Amniotic epithelial cell (primary cell): ENCODE measurements at places on chromosomes 1 and 21.

GRCh38 chr1:105894006-105894405, 1162.5 kb upstream of the PRMT6 start:
- no peak for DNase-seq

DNA sequence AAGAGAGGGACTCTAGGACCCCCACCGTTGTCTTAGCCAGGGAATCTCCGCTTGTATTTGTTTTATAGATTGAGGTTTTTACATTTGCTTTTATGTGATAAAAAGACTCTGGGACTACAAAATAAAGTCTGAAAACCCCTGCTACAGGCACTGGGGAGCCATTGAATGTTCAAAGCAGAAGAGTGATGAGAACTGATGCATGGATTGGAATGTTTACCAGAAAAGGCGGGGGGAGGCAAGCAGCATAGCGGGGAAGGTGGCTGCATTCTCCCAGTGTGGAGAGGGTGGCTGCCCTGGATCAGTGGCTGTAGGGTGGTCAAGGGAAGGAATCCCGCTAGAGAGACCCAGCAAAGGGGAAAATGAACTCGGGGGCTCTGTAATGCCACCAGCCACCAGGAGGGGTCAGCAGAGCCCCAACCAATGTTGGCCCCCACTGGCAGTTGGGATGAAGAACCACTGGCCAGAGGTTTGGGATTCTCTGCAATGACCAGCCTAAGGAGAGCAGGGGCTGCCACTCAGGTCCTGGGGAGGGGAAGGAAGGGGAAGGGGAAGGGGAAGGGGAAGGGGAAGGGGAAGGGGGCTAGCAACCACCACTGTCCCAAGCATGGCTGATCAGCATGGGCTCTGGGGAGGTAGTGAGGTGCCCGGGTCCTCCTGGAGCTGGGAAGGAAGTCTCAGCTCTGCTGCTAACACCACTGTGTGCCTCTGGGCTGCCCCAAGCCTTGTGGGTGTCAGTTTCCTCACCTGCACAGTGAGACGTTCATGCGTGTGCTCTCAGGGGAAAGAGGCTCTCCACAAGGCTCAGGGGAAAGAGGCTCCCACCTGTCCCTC, 19.2 kb upstream of the PEF1 start:
- peak; percentile 19 for DNase-seq

DNA sequence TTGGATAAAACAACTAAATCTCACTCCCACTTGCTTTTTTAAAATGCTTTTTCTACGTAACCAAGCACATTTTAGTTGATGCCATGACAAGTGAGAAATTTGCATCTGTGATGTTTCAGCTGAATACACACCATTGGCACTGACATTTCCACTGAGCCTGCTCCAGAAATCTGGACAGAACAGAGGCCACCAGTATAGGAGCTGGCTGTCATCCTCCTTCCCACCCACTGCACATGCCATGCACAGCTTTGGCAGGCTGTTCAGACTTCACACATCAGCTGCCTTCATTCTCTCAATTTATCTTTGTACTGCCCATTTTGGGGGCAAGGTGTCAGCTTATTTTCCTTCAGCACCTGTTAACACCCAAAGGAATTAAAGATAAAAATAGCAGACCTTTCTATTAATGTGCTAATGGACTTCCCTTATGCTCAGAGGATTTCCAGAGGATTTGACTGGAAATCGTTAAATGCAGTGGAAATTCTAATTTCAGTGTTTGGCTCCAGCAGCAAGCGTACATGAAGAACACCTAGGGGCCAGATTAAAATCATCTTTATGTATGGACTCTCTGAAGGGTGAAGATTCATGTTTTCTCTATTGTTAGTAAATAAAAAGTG, 12.9 kb upstream of the PODN start:
- DNase-seq: no peak

DNA sequence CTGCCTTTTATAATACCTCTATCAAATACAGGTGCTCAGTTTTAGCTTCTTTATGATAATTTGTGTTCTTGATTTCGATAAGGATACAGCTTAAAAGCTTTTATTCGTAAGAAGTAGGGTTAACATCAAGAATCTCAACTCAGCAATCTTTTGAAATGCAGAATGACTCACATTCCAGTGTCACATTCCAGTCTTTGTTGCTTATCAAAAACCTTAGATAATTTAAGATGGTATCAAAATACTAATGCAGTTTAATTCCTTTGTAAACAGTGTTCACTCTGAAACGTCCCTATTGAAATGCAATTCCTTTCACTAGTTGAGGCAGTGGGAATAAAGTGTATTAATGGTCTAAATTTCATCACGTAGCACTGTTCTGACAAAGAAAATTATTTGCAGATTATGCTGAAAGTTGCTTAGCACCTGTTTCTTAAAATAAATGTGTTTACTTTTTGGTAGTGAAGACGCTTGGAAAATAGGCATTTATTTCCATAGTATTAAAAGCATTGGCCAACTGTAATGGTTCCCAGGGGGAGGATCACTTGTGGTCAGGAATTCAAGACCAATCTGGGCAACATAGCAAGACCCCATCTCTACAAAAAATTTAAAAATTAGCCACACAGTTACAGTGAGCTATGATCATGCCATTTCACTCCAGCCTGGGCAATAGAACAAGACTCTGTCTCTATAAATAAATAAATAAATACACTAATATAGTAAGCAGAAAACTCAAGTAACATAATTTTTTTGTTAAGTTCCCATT, 10.1 kb upstream of the CNN3 start:
- DNase-seq: peak; percentile 84

GRCh38 chr1:66402194-66402593, 131.8 kb upstream of the SGIP1 start:
- DNase-seq: no peak

GRCh38 chr1:44068442-44068921, 37.2 kb upstream of the SLC6A9 start:
- DNase-seq: peak; percentile 66

DNA sequence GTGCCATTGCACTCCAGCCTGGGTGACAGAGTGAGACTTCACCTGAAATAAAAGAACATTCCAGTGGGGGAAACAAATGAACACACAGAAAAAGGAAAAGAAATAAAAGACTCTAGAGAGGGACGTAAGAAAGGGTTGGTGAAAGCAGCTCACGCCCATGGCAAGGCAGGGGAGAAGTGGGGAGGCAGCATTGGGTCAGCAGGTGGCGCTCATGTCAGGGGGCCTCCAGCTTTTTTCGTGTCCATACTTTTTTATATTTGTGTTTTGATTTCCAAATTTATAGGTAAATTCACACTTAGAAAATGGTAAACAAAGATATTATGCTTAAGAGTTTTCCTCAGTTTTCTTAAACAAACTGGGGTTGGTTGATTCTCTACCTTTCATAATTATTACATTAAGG, 45.5 kb downstream of the VPS13D start:
- DNase-seq: peak; percentile 25

- DNase-seq: peak; percentile 6
Observed at GRCh38 chr1:88079036-88079435, 605.0 kb upstream of the PKN2 start.

DNA sequence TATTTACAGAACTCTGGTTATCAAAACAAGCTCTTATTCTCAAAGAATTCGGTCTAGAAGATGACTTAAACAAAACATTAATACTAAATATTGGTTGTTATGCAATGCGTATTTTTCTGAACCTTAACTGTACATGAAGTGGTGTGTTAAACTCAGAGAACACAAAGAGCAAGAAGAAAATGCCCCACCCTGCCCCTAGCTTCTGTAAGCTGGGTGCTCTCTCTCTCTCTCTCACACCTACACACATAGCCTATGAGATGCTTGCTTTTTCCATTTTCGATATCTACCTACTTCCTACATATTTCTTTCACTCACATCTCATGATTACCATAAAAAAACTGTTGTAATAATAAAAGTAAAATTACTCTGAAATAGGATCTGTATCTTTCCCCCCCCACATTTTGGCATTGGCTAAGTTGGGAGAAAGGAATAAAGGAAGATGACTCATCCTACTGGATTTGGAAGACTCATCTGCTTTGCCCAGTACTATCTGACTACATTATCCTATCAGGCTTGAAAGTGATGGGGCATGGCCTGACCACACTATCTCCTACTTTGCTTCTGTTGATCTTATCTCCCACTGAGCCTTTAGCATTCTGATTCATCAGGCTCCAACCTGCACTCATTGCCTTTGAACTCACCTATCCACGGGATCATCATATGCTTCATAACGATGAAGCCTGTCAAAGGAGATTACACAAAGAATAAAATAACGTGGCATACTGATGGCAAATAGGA, 2.9 kb downstream of the CRYZ start:
- peak; percentile 77 for DNase-seq

GRCh38 chr1:183942933-183943693, 94.4 kb downstream of the COLGALT2 start:
- DNase-seq: peak; percentile 99

GRCh38 chr1:115952547-115952946, 23.8 kb upstream of the SLC22A15 start:
- no peak for DNase-seq

- DNase-seq: no peak
Observed at GRCh38 chr1:65995336-65995735, 202.6 kb downstream of the PDE4B start.

GRCh38 chr1:116346943-116347673, 25.9 kb upstream of the ATP1A1 start:
- DNase-seq: no peak

DNA sequence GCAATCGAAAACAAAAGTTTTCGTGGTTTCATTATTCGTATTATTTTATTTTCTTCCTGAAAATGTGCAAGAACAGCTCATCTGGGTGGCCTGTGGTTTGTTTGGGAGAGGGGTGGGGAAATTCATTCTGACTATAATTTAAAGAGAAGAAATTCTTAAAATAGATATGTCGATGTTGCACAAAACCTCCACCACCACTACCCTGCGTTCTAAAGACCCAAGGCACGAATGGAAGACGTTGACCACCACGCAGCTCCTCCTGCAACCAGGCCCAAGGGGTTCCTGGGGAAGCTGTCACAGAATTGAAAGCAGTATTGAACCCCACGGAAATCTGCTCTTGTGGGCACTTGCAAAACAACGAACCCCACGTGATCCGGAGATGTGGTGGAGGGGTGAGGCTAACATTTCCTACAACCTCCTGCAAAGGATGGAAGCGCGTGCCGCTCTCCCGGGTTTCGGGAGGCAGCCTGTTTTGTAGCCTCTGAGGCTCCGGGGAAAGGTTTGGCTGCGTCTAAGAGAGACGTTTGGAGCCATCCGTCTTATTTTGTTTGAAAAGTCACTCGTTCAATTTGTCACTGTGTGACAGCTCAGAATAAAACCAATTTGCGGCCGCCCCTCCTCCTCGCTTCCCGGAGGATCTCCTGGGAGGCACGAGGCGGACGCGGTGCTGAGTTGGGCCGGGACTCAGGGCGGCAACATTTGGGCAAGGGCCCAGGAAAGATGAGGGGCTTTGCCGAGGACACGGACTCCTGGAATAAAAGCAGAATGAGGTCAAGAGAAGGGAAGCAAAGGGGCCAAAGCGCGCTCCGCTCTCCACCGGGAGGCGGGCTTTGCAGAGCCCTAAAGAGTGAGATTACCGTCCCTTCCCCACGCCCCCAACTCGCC, 810 bp upstream of the HLX start:
- DNase-seq: peak; percentile 48

GRCh38 chr1:103108376-103109150, at the start of gene COL11A1:
COL11A1 (minus strand) TSS chr1:103108522; CDS start chr1:103108178, 344 bp downstream.
- DNase-seq: peak; percentile 21

DNA sequence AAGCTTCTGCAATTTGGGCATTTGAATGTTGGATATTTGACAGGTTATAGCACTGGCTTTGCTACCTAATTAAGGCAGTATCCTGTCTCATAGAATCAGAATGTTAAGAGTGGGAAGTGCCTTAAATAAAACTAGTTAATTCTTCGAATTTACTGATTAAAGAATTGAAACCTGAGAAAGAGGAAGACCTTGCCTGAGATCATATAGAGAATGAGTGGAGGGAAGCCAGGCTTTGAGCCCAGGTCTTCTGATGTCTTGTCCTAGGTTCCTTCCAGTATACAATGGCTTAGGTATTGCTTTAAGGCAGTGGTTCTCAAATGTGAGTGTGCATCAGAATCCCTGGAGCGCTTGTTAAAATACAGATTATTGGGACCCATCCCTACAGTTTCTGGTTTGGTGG, 20.9 kb upstream of the SH3BGRL3 start:
- no peak for DNase-seq

DNA sequence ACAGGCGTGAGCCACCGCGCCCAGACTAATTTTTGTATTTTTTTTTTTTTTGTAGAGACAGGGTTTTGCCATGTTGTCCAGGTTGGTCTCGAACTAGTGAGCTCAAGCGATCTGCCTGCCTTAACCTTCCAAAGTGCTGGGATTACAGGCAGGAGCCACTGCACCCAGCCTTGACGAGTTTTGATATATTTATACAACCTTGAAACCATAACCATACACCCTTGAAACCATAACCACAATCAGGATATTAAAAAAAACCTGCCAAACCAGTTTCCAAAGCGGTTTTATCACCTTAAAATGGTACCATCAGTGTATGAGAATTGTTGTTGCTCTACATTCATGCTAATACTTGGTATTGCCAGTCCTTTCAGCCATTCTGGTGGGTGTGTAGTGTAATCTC, 3.7 kb upstream of the PHACTR4 start:
- DNase-seq: no peak

GRCh38 chr1:151326619-151327222, 495 bp downstream of the PI4KB start:
- DNase-seq: no peak

DNA sequence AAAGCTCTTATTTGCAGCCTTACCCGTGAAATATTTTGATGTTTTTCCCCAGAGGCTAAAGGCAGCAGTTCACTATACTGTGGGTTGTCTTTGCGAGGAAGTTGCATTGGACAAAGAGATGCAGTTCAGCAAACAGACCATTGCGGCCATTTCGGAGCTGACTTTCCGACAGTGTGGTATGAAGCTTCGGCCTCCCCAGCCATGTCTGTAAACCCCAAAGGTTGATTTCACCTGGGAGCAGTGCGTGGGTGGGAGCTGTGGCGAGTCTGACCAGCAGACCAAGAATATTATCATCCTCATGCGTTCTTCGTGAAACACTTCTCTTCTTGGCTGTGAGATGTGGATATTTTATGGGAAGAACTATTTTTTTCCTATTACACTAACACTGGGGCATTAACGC, 3.6 kb downstream of the CENPS start:
- DNase-seq: no peak

- peak; percentile 79 for DNase-seq
Observed at GRCh38 chr1:219938706-219939105, 10.3 kb upstream of the SLC30A10 start.

DNA sequence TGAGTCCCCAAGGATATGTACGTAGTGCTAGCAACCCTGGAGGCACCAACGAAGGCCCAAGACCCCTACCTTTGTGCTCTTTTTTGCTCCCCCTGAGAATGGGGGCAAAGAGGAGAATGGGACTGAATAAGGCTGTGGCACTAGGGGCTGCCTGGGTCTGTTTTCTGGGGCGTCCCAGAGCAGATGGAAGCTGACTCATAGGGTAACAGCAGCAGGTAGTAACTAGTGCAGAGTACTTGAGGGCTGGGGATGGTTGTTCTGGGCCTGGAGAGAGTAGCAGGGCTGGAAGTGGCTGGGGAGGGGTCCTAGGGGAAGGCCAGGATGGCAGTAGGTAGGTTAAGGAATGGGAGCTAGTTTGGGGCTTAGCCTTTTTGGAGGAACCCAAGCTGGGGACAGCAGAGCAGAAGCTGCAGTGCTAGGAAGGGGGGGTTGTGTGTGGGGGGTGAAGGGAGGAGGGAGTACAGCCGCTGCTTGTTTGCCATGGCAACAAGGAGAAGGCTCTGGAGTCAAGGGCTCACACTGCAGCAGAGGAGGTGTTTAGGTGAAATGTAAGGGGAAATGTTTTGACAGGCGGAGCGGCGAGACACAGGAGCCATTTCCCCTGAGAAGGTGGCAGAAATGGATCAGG, 1.8 kb downstream of the NCDN start:
- DNase-seq: peak; percentile 20

GRCh38 chr1:177219554-177220458, 49.0 kb downstream of the BRINP2 start:
- DNase-seq: no peak
